ENCODE measurements at places on chromosomes 5 and 9.

DNA sequence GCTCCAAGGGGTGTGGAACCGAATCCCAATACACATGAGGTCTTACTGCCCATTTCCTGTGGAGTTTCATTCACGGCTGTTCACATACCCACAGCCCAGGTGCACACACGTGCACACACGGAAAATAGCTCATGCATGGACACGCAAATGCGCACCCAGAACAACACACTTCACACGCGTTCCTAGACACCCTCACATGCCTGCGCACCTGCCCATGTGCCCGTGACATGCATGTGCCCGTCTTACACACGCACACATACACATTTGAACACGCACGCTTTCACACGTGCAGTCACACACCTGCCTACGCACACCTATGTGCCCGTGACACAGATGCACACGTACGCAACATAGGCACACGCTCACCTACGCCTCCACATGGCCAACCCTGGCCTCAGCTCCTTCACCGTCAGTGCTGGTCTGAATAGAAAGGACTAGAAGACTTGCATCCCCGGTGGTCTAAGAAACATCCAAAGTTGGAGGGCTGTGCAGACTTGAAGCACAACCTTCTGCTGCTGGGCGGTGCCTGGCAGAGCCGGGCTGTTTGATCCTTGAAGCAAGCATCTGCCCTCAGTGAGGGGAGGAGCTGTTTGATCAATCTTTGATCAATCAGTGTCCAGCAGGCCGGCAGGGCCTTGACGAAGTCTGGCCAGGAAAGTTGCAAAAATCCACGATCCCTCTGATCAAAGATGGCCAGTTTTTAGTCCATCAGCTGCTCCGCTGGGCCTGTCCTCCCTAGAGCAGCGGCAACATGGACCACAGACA lies 164.7 kb downstream of the OLFM1 start:
- no peak for DNase-seq

GRCh38 chr9:15834541-15834940 lies 281.7 kb downstream of the CCDC171 start:
- no peak for DNase-seq

GRCh38 chr9:2764353-2764752 lies 47.0 kb downstream of the KCNV2 start:
- DNase-seq, result no peak

- no peak for DNase-seq
These were observed 11.0 kb upstream of the FAM120AOS start for GRCh38 chr9:93464395-93464794.

DNA sequence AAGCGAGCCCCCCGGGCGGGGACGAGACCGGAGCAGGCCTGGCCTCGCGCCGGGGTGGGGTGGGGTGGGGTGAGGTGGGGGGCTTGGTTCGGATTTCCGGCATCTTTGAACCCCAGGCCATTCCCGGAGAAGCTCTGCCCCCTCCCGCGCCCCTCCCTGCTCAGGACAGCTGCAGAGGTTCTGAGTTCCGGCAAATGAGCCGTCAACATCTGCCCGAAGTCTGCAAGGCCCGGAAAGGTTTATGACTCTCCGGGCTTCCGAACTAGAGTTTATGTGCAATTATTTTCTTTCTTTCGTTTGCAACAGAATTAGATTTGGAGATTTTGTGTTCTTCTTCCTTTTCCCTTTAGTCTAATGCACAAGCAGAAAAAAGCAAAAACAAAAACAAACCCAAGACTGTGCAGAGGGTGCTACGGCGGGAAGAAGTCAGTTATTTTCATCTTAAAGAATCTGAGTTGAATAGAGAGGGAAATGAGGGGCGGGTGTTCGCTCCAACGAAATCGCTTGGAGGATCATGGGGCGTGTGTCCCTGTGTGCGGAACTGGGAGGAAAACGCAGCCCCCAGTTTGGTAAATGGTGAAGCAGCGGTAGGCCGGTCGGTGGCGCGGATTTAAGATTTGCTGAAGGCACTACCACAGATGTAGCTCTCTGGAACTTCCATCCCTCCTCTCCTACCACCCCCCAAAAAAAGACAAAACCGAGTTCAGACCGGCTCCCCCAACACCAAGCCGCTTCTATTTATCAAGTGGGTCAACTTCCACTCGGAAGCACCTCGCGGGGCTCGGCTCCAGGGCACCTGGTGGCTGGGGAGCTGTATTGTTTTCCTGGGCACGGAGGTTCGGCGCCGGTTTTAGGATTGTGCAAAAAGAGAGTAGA lies 4.8 kb downstream of the LHX2 start:
- DNase-seq, result no peak

DNA sequence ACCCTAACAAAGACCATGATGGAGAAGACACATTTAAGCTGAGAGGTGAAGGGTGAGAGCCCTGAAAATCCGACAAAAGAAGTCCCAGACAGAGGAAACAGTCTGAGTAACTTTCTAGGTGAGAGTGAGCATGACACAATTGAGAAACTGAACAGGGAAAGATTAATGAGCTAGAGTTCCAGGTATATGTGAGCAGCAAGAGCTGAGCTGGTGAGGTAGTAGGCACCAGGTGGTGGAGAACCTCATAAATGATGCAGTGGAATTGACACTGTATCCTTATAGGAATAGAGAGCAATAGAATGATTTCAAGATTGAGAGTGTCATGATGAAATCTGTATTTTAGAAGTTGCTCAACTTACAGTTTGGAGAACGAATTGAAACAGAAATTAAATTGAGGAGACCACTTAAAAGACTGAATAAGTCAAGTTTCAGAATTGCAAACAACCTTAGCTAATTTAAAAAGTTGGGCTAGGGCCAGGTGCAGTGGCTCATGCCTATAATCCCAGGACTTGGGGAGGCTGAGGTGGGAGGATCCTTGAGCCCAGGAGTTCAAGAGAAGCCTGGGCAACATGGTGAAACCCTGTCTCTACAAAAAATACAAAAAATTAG lies 89.8 kb downstream of the NREP start:
- DNase-seq, result no peak

DNA sequence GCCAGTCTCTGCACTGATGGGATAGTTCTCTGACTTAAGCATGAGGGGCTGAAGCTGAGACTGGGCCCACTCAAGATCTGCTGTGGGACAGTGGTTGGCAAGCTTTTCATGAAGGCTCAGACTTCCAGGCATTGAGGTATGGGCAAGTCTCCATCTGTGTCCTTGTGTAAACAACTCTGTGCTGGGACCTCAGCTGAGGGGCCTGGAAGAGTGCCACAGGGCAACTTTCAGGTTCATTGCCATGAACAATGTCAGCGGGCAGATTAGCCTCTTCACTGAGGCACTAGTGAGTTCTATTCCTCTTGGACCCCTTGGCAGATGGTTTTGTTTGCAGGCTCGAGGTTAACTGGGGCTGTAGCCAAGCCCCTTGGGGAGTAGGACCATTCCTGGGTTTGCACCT lies 127.1 kb downstream of the MRPS30 start:
- no peak for DNase-seq

GRCh38 chr9:4936277-4936676 lies 48.8 kb upstream of the JAK2 start:
- no peak for DNase-seq

DNA sequence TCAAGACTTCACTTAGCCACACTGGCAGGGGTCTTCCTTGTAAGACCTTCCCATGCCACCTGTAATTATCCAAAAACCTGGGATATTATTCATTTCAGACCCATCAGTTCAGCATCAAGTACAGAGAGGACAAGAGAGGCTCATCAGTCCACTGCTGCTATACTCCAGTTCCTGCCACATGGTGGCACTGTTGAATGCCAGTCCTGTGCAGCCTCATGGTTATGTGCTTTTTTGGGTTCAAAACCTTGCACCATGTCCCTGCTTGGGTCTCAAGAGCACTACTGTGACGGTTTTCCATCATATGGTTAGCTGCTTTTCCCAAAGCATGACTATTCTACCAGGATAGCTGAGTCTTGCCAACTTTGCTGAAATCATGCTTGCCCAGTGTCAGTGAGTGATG lies 8.5 kb downstream of the PTGS1 start:
- DNase-seq, result no peak

All from activated CD8-positive, alpha-beta memory T cell treated with anti-CD3 and anti-CD28 coated beads for 4 hours (primary cell).